ENCODE measurements at places on chromosomes 7 and 10.

DNA sequence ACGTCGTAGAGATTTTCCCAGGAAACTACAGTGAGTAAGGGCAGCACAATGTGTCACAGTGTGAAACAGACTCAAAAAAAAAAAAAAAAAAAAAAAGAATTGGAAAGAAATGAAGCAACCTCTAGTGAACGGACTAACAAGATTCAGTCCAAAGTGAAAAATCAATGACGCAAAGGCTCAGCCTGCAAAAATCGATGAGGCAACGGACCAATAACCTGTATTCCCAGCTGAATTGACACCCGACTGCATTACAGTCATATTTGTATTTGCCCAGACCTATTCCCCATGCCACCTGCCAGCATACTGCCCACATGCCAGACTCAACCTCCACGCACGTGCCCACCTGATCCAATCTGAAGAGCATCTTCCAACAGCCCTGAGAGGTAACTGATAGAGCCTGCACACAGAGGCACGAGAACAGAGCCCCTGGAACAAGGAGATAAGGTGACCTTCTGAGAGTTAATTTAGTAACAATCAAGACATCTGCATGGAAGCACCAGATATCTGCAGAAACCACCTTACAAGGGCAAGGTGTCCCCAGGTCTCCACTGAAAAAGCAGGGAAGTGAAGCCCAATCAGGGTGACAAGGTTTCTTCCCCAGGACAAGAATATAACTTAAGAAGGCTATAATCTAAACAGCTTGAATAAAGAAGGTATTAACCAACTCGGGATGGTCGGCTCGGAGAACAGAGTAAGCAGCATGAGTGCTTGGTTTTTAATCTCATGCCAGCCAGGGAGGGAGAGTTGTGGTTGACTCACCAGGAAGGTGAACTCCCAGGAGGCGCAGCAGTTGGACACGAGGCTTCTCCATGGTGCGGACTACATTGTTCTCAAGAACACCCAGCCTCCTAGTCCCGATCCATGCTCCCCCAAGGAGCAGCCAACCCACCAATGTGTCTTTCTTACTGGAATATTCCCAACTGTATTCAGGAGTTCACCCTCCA is 48.5 kb downstream of the PLXNA4 start:
- DNase-seq, result no peak

GRCh38 chr7:73847941-73848723 is 5.8 kb upstream of the METTL27 start:
- no peak for DNase-seq

DNA sequence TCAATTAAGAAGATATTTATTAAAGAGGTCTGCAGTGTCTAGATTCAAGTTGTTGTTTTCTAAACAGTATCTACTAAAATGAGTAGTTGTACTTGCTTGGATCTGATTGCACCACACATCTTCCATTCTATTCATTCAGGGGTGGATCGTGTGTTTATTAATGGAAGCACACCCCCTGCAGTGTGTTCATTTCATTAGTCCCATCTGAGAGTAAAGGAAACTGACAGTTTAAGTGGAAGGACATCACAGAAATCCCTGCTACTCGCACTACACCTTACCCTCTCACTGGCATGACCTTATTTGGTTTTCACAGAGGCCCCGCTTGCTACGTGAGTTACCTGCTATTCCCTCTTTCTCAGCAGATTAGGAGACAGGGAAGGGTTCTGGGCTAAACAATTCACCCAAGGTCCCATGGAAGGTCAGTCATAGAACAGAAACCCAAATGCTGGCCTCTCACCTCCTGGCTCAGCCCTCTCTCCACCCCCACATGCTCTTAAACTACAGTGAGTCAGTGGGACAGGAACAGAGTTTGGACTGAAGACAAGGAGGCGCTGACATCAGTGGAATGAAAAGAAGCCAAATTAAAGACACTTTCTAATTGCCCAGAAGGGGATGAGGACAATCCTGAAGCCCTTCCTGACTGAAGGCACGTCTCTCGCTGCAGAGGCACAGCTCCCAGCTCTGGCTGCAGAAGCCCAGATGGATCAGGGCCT is 369.2 kb upstream of the NRP1 start:
- DNase-seq, result peak; percentile 38

GRCh38 chr10:90394311-90394710 is 463.5 kb downstream of the HTR7 start:
- no peak for DNase-seq

GRCh38 chr10:110859973-110860376 is 11.8 kb upstream of the PDCD4 start:
- peak; percentile 81 for DNase-seq

All from stromal cell of bone marrow (primary cell).